ENCODE measurements at places on chromosomes 7 and 10.

DNA sequence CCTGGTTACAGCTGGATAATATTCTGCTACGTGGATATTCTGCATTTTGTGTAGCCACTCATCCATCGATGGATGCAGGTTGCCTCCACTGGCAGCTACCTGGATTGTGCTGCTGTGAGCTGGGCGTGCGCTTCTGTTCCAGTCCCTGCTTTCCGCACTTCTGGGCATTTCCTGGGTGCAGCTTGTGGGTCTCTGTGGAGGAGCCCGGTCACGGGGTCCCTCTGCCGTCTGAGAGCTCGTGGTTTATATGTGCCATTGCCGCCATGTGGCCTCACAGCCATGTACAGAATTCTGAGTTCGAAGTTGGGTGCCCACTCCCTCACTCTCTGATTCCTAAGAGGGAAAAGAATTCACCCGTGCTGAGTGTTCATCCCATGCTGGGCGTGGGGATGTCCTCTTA lies 38.3 kb downstream of the JAKMIP3 start:
- DNase-seq: no peak

DNA sequence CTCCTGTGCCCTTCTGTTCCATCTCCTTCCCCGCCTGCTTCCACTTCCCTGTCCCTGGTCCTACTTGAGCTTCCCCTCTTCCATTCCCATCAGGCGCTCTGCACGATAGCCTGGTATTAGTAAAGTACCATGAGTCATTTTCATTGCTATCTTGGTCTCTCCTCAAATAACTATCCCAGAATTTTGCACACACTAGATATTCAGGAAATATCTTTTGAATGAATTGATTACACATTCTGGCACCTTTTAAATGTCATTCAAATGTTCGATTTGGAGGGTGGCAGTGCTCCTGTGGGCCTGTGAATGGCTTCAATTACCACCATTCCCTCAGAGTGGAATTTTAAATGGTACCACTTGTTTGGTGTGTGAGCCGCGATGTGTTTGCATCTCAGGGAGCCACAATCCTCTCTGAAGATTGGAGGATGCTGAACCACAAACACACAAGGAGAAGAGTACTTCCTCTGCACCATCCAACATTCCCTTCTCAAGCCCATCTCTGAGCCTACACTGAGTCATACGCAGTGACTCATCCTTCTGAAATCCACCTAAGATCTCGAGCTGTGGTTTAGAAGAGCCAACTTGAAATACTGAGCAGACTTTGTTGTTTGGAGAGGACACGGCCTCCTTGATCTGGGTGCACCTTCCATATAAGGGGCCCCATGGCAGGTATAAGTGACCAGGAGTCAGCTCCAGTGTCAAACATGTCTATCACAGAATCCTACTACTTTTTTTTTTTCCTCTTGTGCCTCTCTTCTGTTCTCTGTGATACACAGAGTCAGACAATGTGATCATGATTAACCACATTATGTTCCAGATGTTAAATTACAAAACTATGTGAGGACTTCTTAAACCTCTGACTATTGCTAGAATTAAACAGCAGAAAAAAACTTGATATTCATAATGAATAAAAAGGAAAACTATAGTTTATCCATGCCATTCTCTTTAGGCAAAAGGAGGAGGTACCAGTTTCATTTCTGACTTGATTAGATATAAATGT lies 81.9 kb downstream of the BMPER start:
- DNase-seq: no peak

GRCh38 chr7:30799976-30800661 lies 28.9 kb downstream of the MINDY4 start:
- DNase-seq: no peak

DNA sequence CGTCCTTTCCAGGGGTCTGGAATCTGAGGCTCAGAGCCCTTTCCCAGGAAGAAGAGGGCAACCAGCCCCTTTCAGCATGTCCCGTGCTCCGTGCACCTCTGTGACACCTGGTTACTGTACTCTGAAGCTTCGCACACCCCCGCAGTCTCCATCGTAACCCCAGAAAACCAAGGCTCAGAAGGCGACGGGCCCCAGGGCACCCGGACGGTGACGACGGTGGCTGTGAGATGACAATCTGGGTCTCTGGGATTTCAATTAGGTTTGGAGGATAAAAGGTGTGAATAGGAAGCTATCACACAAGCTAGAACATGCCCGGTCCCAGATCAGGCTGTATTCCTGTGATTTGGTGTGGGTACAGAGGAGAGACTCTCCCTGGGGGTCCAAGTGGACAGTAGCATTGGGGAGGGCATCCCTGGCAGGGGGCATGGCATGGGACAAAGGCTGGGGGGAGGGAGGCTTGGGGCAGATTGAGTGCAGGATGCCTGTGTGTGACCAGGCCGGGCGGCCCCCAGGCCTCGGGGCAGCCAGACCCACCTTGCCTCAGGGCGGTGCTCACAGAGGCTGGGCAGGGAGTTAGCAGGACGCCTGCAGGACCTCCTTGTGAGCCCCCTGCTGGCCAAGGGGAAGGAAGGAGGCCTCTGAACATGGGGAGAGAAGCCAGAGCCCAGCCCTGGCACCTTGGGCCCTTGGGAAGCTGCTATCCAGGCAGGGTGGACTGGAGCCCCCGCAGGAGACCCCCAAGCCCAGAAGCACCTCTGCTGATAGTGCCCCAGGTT lies 23.4 kb upstream of the PSMG3 start:
- no peak for DNase-seq

DNA sequence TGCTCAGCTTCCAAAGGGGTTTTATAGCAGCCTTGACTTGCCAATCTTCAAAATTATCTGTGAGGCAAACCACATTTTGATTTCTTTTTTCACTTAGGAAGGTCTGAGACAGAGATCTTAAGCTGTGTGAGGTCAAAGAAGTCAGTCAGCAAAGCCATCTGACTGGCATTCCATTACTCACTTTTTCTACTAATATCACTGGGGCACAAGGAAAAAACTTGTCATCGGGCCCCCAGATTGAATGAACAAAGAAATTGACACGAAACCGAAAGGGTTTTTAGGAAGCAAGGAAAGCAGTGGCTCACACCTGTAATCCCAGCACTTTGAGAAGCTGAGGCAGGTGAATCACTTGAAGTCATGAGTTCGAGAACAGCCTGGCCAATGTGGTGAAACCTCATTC lies 78.5 kb upstream of the FRMD4A start:
- DNase-seq: no peak

- DNase-seq: no peak
These were observed 888.1 kb downstream of the REEP3 start for GRCh38 chr10:64409349-64409748.

DNA sequence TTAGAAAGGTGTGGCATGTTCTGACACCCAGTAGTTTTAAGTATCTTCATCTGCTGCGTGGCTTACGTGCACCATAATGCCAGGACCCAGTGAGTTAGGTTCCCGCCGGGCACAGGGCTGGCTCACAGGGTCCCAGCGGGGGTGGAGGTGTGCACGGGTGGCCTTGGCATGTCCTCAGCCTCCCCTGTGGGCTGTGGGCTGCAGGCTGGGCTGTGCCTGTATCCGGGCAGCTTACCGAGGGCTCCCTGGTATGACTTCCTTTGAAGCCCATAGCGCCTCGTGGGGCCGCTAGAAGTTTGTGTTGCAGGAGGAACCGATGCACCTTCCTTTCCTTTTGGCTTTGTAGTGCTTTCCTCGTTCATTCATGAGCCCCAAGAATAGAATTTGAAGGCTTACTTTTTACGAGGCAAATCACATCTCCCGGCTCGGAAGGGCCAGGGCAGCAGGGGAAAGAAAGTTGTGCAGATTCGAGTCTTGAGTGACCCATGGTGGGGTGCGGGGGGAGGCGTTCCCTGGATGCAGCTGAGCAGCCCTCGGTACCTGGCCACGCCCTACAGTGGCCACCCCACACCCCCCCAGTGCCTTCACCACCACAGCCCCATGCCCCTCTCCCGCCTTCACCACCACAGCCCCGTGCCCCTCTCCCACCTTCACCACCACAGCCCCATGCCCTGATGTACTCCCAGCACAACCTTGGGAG lies 113.2 kb downstream of the WDR37 start:
- DNase-seq: no peak

DNA sequence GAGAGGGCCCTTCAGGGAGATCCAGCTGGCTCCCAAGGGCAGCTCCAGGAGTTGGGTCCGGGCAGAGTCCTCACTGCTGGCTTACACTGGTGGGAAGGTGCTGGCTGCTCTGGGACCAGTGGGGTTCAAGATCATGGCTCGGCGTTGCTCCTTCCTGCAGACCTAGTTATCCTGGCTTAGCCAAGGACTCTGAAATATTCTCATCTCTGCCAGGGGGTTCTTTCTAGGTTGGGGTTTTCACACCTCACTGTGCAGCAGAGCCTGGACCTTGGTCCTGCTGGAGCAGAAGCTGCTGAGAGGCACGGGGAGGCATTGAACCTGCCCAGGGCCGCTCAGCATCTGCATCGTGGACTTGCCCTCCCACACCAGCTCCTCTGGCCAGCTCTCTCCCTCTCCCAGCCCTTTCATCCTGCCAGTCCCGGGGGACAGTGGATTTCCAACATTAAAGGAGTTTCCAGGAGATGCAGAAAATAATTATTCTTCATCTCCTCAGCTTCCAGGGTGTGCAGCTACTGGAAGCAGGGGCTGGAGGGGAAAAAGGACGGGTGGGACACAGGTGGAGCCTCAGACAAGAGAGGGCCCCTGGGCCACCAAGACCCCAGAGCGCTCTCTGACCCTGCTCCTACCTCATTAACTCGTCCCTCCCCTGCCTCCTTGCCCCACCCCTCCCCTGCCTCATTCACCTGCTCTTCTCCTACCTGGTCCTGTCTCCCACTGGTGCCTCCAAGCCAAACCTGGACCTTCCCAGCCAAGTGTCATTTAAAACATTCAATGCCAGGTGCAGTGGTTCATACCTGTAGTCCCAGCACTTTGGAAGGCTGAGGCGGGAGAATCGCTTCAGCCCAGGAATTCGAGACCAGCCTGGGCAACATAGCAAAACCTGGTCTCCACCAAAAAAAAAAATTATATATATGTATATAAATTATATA lies 42.5 kb downstream of the JAKMIP3 start:
- DNase-seq: no peak

GRCh38 chr7:125820495-125820894 lies 890.9 kb upstream of the POT1 start:
- DNase-seq: no peak

GRCh38 chr10:96619796-96620773 lies 33.3 kb upstream of the TM9SF3 start:
- DNase-seq: no peak

DNA sequence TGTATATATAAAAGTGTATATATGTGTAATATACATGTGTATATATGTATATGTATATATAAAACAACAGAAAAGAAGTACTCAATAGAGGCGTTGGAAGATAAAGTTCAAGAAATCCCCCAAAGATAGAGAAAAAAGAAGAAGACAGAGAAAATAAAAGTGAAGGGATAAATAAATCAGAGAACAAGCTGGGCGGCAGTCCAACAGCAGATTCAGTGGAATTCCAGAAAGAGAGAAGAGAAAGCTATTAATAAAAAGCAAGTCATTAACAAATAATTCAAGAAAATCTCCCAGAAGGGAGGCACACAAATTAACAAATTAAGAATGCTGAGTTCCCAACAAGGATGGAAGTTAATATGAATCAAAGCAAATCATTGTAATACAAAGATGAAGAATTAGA lies 59.3 kb upstream of the RNF148 start:
- DNase-seq: no peak

- DNase-seq: no peak
These were observed 254.7 kb downstream of the PAXIP1 start for GRCh38 chr7:154748089-154748786.

DNA sequence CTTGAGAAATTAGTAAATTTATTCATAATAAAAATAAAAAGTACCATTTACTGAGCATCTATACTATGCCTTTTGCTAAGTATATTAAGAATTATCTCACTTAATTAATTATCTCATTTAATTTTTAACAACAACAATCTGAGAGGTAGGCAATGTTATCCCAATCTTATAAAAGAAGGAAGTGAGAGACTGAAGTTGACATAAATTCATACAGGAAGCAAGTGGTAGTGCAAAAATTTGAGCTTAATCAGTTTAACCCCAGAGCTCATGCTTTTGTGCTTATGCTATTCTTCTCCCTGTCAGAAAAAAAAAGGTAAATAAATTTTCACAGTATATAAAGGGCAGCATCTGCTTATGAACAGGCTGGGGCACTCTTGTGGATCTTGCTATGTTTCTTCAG lies 2.7 kb upstream of the LIPF start:
- DNase-seq: no peak

DNA sequence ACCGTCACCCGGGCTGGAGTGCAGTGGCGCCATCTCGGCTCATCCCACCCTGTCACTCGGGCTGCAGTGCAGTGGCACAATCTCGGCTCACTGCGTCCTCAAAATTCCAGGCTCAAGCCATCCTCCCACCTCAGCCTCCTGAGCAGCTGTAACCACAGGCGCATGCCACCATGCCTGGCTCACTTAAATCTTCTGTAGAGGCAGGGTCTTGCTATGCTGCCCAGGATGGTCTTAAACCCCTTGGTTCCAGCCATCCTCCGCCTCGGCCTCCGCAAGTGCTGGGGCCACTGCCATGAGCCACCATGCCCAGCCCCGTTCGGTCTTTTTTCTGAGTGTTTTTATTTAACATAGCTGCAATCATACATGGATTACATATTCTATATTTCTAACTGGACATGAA lies 30.6 kb downstream of the ZFAND2A start:
- no peak for DNase-seq

- DNase-seq: no peak
These were observed 379.6 kb downstream of the TNS3 start for GRCh38 chr7:47202146-47202783.

- DNase-seq: no peak
These were observed 40.7 kb downstream of the FOXL3 start for GRCh38 chr7:330511-331230.

- DNase-seq: no peak
These were observed 597.6 kb downstream of the PCDH15 start for GRCh38 chr10:54203401-54203800.

GRCh38 chr10:86372784-86373239 lies 6.2 kb upstream of the GRID1 start:
- no peak for DNase-seq

DNA sequence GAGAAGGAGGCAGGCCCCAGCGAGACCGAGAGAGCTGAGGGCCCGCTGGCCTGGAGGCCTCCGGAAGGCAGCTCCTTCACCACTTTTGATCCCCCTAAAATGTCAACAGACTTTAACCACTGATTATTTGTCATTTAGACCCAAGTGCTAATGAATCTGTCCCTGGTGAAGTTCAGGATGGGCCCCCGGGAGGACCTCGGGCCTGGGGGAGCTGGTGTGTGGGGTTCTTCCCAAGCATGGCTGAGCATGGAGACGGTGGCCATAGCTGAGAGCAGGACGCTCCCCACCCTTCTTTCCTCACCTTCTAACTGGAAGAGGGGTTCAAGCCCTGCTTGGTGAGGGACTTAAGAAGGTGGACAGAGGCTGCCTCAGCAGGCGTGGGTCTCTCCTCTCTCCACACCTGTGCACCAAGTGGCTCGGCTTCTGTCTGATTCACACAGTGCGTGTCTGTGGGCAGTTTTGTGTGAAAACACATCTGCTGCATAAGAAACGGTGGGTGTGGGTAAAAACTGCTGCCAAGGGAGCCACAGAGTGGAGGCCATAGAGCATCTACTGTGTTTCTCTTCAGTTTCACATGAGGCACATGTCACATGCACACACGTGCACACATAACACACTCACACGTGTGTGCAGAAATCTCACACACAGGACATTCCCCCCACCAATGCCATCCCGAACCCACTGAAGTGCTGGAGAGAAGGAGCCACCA lies 53.5 kb upstream of the VIPR2 start:
- DNase-seq: no peak

Data from iPS-NIHi11 (cell line).